ENCODE measurements at places on chromosomes 12 and 14.

DNA sequence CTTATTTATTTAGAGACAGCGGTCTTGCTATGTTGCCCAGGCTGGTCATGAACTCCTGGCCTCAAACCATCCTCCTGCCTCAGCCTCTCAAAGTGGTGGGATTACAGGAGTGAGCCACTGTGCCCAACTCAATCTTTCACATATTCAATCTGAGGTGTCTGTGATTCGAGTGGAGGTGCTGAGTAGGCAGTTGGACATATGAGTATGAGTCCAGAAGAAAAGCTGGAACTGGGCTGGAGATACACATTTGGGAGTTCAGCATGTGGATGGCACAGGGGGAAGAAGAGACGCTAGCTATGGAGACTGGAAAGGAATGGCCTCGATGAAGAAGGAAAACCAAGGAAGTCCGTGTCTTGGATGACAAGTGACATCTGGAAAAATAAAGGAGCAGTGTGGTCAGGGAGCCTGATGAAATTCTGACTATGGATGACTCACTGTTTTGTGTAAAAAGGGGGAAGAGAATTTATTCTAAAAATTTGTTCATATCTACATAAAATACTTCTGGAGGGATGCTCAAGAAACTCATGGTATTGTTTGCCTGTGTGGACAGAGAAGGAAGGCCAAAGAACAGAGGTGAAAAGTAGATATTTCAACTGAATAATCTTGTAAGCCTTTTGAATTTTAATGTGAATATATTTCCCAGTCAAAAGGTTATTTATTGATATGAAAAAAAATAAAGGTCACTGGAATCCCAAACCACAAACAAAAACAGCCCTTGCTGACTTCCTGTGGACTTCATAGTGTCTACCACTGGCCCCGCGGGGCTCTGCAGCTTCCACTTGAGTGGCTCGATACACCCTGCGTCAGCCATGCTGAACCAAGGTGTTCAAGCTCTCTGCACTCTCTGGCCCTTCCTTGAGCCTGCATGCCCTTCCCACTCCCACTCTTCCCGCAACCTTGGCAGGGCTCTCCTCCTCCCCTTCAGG is 8.9 kb upstream of the LTA4H start:
- DNase-seq, result no peak

DNA sequence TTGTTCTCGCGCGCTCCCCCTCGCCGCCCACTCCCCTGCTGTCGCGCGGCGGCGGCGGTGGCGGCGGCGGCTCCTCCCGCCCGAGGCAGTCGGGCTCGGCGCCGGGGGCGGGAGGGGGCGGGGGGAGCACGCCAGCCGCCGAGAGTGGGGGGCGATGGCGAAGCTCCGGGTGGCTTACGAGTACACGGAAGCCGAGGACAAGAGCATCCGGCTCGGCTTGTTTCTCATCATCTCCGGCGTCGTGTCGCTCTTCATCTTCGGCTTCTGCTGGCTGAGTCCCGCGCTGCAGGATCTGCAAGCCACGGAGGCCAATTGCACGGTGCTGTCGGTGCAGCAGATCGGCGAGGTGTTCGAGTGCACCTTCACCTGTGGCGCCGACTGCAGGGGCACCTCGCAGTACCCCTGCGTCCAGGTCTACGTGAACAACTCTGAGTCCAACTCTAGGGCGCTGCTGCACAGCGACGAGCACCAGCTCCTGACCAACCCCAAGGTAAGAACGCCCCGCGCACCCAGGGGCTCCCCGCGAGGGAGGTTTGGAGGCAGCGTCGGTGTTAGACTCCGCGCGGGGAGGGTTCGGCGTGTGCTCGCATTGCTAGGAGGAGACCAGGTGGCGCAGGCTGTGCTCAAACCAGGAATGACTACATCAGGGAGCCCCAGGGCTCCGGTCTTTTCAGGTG is 629 bp downstream of the KCNMB4 start:
- peak; percentile 15 for DNase-seq

GRCh38 chr14:104431929-104432541 is 147.5 kb upstream of the C14orf180 start:
- no peak for DNase-seq

DNA sequence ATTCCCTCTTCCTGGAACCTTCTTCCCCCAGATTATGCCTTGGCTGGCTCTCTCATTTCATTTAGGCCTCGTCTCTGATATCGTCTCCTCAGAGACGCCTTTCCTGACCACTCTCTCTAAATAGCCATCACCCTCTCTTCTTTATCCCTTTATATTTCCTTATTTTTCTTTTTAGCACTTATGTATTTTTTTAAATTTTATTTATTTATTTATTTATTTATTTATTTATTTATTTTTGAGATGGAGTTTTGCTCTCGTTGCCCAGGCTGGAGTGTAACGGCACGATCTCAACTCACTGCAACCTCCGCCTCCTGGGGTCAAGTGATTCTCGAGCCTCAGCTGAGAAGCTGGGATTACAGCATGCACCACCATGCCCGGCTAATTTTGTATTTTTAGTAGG is 8.1 kb upstream of the ATP5MC2 start:
- DNase-seq, result no peak

GRCh38 chr12:87320724-87321123 is 708.5 kb downstream of the C12orf50 start:
- no peak for DNase-seq

DNA sequence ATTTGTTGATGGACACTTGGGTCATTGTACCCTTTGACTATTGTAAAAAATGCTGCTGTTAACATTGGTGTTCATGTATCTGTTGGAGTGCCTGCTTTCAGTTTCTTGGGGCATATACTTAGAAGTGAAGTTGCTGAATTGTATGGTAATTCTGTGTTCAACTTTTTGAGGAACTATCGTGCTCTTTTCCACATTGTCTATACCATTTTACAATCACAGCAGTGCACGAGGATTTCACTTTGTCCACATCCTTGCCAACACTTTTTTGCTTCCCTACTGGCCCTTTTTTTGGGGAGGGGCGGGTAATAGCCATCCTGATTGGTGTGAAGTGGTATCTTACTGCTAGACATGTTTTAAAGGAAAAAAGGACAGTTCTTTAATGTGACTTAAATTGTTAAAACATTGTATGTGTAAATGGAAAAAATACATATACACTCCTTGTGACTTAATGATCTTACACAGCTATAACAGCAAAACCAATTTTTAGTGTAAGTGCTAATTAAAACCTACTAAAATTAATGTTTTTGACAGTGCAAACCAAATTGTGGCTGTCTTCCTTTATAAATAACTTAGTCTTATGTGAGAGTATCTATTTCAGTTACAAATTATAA is 52.7 kb downstream of the WNK1 start:
- DNase-seq, result no peak

GRCh38 chr12:45637706-45638105 is 91.8 kb upstream of the ARID2 start:
- no peak for DNase-seq

- DNase-seq, result peak; percentile 57
Observed at GRCh38 chr12:62297321-62297720, 37.1 kb downstream of the USP15 start.

- no peak for DNase-seq
Observed at GRCh38 chr14:64238631-64239030, 55.5 kb downstream of the ESR2 start.

DNA sequence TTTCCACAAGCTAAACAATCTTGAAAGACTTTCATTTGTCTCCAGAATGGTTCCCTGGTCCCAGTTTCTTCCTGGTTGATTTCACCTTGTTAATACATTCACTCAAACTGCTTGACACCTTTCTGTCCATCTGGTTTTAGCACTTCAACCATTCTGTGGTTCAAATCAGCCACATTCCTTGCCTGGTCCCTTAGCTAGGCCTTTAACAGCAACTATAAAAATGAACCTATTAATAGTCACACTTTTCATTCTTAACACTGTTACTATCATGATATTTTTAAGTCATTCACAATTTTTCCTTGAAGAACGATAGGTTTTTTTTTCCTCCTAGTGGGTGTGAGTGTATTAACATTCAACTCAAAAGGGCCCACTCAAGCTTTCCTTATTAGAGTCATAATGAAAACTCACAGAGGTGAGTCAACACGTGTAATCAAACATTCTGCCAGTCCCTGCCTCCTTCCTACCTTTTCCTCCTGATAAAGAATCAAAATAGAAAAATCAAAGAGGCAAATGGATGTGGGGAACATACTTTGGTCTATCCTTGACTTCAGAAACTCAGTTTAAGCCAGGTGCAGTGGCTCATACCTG is 34.4 kb upstream of the CCNT1 start:
- no peak for DNase-seq

- no peak for DNase-seq
Observed at GRCh38 chr12:119060847-119061796, 79.8 kb downstream of the SRRM4 start.

GRCh38 chr14:61064856-61065255 is 83.8 kb downstream of the SLC38A6 start:
- DNase-seq, result no peak

GRCh38 chr12:1910468-1910867 is 8.0 kb downstream of the CACNA2D4 start:
- DNase-seq, result no peak

- no peak for DNase-seq
Observed at GRCh38 chr14:75182821-75183220, 6.4 kb upstream of the TMED10 start.

- no peak for DNase-seq
Observed at GRCh38 chr12:21483531-21483930, 17.9 kb downstream of the RECQL start.

DNA sequence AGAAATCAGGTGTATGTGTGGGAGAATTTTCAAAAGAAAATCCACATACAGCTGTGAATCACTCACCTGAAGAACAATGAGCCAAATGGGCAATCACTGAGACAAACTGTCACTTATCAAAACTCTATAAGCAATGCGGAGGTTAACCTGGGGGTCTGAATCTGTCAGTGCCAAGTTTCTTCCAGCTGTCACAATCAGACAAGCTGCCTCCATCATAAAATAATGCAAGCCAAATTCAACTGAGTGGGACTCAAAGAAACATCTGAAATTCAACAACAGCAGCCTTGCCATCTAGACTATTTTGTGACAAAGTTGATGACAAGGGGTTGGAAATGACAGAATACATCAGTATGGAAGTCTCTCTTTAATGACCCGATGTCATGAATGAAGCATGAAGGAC is 60.3 kb downstream of the GARIN6 start:
- DNase-seq, result no peak

GRCh38 chr12:58425481-58426392 is 484.4 kb downstream of the ATP23 start:
- no peak for DNase-seq

GRCh38 chr12:44777044-44777443 is 99.1 kb downstream of the NELL2 start:
- DNase-seq, result no peak

GRCh38 chr12:39628836-39629235 is 9.2 kb upstream of the ABCD2 start:
- peak; percentile 41 for DNase-seq

DNA sequence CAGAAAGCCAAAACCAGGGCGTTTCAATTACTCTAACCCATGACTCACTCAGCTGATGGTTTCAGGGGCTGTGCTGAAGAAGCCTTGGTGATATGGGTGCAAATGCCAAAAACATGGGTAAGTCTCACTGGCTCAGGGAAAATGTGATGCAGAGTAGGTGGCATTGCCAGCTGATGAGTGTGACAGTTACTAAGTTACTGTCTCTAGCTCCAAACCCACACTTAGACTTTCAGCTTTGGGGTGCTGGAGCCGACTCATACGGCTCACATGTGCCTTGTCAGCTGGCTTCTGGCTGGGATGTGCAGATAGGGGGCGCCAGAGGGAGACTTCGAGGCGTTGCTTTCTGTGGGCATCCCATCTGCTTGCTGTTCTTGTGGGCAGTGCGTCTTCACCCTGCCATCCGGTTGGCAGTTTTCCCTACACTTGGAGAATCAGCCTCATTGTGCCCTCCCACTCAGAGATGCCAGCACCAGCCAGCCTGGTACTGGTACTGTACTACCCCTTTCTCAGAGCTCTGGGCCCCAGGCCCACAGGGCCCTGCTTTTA is 11.1 kb upstream of the KRT7 start:
- peak; percentile 41 for DNase-seq

- peak; percentile 60 for DNase-seq
Observed at GRCh38 chr12:54175200-54175963, 13.4 kb downstream of the SMUG1 start.

DNA sequence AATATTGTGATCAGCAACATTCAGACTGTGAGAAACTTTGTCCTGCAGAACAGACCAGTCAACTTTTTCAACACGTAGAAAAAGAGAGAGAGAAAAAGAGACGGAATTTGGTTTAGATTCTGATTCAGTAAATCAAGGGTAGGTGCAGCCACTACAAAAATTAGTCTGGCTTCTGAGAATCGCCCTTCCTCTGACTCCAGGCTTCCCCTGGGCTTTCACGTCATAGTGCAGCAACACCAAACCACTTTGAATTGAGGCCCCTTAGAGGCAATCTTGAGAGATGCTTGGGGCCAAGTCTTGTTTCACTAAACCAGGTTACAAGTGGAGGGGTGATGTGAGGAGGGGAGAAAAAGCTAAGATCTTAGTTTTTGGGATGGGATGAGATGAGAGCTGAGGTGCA is 37.5 kb upstream of the PTGR2 start:
- no peak for DNase-seq

GRCh38 chr14:32509632-32510187 is 180.6 kb downstream of the AKAP6 start:
- no peak for DNase-seq

DNA sequence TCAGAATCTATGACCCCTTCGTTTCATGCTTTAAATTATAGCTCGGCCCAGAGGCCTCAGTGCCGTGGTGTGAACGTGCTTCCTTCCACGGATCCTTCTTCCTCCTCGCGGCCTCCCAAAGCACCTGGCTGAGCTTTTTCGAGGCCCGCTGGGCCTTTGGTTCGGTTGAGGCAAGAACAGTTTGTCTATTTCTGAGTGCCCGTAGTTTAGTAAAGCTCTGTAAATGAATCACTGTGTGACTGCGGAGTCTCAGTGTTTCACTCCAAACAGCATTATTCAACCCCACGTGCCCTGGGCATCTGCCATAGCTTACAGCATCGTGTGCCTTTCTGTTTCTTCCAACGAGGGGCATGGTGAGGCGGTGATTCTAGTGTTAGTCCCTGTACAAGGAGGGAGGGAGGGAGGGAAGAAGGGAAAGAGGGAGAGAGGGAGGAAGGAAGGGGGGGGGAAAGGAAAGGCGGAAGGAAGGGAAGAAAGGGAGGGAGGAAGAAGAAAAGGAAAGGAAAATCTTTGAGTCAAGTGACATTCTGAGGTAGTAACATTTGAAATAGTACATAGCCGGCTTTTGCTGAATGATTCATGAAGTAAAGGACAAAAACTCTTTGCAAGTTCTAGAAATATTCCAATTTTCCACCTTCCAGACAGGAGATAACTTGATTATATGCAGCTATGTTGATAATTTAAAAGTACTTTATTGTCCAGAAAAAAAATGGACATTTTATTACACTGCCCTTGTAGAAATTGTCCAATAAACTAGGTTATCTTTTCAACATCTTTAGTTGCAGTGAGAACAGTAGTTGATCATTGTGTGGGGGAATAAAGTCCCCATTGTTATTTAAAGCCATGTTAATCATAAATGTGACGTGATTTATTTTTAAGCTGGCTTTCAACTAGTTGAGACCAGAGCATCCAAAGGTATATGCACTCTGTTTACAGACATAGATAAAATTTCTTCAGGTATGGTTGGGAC is 1.2 kb upstream of the TRIM9 start:
- no peak for DNase-seq
